GM12865 (cell line): ENCODE measurements at places on chromosomes 2 and 18.

DNA sequence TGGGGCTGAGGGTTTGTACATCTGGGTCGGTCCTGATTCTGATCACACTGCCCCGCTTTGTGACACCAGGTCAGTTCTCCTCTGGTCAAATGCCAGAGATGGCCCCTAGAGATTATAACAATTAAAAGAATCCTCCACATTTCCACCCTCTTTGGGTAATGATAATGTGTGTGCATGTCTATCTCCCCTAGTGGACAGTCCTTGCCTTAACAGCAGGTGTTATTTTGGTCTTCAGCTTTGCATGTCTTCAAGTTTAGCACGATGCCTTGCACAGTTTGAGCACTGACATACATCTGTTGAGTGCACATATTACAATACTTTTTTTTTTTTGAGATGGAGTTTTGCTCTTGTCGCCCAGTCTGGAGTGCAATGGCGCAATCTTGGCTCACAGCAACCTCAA, 25.7 kb upstream of the COX7A2L start:
- DNase-seq: peak; percentile 46

DNA sequence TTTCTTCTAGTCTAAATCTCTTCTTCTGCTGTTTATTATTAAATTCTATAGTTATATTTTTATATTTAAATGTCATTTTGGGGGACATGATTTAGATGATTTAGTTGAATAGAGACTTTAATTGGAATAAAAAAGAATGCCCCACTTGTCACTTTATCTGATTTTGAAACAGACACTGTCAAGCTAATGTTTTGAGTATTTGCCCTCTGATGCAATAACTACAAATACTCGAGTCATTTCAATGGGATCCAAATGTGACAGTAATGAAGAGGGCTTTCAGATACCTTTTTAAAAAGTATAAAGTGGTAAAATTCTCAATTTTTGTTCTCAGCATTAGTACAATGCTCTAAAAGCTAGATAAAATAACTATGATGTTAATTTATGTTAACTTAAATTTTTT, 257.3 kb upstream of the SESTD1 start:
- DNase-seq: no peak

GRCh38 chr18:78757014-78757413, 222.6 kb upstream of the SALL3 start:
- no peak for DNase-seq

GRCh38 chr2:102025016-102025501, 33.3 kb downstream of the IL1R2 start:
- peak; percentile 49 for DNase-seq

DNA sequence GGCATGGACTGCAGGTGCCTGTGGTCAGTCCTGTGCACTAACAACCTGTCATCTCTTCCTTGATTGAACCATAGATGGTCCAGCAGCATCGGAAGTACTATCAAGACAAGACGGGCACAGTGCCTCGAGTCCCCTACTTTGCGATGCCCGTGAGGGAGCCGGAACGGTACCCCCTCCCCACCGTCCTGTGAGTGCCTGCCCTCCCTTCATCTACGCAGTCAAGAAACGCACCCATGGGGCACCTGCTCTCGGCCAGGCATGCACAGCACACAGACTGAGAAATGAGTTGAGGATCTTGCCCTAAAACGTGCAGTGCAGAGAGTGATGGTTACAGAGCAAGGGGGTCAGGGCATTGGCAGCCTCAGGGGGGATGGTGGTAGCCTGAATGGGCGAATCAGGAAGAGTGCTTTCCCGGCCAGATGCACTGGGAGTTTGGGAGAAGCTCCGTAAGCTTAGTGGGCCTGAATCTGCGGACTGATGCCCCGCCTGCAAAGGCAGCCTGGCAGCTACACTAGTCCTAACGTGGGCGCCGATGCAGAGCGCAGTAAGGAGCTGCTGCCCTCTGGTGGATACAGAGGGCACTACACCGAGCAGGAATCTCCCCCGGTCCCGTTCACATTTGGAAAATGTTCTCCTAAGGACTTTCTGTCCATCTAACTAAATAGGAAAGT, 63.6 kb downstream of the CIB4 start:
- DNase-seq: peak; percentile 56

- no peak for DNase-seq
Measured at GRCh38 chr2:52934920-52935640, 832.5 kb upstream of the CHAC2 start.
